Astrocyte (in vitro differentiated cells and primary cell): ENCODE measurements at places on chromosomes 7 and 10. TPM values are rescaled to one million over a fixed set of nuclear protein-coding genes. Genes with fewer than 3 reads are reported as not detected.

DNA sequence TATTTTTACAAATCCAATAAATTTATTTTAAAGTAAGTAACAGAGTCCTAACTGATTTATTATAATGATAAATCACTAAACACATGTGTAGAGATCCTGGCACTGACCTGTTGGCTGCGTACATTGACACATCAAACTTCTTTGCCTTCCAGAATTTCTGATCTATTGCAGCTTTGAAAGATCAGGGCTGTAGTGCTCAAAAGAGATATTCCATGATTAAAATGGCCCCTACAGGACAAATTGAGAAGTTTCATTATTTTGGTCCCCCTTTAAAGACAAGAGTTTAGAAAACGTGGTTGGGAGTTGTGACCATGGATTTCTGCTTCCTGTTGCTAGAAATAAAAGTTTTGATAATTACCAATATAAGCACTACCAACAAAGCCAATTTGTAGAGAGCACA is 87.7 kb upstream of the PDK4 start:
- H3K36me3 ChIP-seq: no peaks in the 10 kb centered on the region
- H3K27me3 ChIP-seq: no peaks in the 10 kb centered on the region
- no peak overlapping the region for H3K27ac ChIP-seq

Gene CPA4
- 98.6 and 111 TPM in 2 replicates for total RNA-seq

Gene NKX2-3
- total RNA-seq: not detected in 2 replicates

Gene SEMA3C
- total RNA-seq: 148 and 193 TPM in 2 replicates

DNA sequence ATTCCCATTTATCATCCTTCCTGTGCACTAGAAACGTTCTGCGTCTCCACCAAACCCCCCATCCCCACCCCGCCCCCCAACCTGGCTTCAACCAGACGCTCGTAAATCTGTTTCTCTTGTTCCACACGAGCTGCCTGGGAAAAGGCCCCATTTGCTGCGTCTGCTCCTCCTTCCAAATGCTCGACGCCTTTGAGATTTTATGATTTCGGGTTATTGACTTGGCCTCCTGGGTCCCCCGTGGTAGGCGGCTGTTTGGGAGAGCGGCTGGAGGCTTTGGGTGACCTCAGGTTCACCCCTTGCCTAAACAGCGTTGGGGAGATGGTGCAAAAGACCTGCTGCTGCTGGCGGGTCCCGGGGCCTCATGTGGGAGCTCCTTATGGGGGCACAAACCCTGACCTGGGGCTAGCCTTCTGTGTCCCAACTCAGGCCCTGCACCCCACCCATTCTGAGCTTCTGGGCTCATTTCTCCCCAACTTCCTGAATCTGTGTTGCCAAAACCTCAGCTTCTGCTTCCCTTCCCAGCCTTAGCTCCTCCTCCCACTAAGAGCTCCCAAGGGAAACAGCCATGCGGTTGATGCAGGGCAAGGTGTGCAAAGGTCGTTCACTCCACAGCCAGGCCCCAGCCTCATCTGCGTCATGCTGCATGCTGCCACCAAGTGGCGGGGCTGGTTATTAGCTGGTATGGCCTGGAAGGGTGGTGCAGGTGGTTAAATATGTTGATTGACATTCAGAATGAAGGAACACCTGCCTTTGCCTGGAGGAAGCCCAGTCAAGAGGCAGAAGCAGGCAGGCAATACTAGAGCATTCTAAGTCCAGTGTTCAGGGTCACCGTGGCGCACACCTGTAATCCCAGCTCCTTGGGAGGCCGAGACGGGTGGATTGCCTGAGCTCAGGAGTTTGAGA is 49.1 kb upstream of the ELN start:
- no peak overlapping the region for H3K27ac ChIP-seq
- H3K4me3 ChIP-seq: no peak overlapping the region
- H3K36me3 ChIP-seq: no peaks in the 10 kb centered on the region
- DNase-seq: no peak
- peaks cover 2% of the 10 kb centered on the region for H3K27me3 ChIP-seq
- no peaks in the 10 kb centered on the region for H3K4me1 ChIP-seq

DNA sequence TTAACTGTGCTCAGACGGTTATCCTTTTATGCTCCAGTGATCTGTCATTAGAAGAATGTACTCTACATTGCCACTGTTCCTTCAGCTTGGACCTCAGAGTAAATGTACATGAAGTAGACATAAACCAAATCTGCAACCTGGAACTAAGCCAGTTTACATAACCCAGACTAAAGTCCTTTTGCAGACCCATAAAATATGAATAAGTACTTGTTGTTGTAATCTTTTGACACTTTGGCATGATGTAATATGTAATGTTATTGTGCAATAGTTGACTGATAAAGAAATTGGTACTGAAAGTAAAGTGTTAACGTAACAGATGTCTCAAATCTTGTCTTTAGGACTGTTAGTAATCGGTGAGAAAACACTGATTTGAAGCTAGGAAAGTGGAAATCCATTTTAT is 115.8 kb upstream of the SORCS1 start:
- H3K4me3 ChIP-seq: no peak overlapping the region
- no peak for DNase-seq
- no peak overlapping the region for H3K27ac ChIP-seq
- no peaks in the 10 kb centered on the region for H3K36me3 ChIP-seq
- no peaks in the 10 kb centered on the region for H3K27me3 ChIP-seq

- H3K4me3 ChIP-seq: no peak overlapping the region
- peak; percentile 90 for DNase-seq
- H3K36me3 ChIP-seq: peaks cover 17% of the 10 kb centered on the region
- peak overlapping the region; percentile 88 for H3K27ac ChIP-seq
- peaks cover 42% of the 10 kb centered on the region for H3K4me1 ChIP-seq
- no peaks in the 10 kb centered on the region for H3K27me3 ChIP-seq
Measured at GRCh38 chr10:126092366-126093215, 196.2 kb downstream of the FANK1 start.

- H3K36me3 ChIP-seq: no peaks in the 10 kb centered on the region
- H3K4me1 ChIP-seq: no peaks in the 10 kb centered on the region
- no peak overlapping the region for H3K27ac ChIP-seq
- DNase-seq: no peak
- no peak overlapping the region for H3K4me3 ChIP-seq
Measured at GRCh38 chr10:61732629-61733278, 70.0 kb downstream of the CABCOCO1 start.

Gene ARHGEF5
- 9.3 and 10.5 TPM in 2 replicates for total RNA-seq

GRCh38 chr10:27695706-27696105 is 49.9 kb downstream of the MKX start:
- DNase-seq: no peak
- no peak overlapping the region for H3K4me3 ChIP-seq
- no peaks in the 10 kb centered on the region for H3K4me1 ChIP-seq
- no peaks in the 10 kb centered on the region for H3K27me3 ChIP-seq

DNA sequence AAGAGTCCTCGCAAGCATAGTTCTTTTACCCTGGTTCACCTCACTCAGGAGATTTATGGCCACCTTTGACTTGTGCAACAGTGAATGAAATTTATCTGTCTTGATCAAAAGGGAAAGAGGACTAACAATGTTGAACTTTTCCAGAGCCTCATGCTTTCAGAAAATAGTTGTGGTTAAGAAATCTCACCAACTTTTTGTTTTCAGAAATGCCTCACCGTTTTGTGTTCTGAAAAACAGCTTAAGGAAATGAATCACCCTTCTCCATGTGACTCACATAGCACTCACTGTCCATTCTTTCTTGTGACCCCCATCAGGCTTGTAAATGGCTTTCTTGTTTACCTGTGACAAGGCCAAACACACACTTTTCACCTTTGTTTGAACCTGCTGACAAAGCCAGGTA is 148.6 kb upstream of the FAM3C start:
- H3K36me3 ChIP-seq: no peaks in the 10 kb centered on the region
- H3K4me3 ChIP-seq: peak overlapping the region; percentile 27
- no peaks in the 10 kb centered on the region for H3K27me3 ChIP-seq
- H3K27ac ChIP-seq: peak overlapping the region; percentile 62
- peaks cover 10% of the 10 kb centered on the region for H3K4me1 ChIP-seq

DNA sequence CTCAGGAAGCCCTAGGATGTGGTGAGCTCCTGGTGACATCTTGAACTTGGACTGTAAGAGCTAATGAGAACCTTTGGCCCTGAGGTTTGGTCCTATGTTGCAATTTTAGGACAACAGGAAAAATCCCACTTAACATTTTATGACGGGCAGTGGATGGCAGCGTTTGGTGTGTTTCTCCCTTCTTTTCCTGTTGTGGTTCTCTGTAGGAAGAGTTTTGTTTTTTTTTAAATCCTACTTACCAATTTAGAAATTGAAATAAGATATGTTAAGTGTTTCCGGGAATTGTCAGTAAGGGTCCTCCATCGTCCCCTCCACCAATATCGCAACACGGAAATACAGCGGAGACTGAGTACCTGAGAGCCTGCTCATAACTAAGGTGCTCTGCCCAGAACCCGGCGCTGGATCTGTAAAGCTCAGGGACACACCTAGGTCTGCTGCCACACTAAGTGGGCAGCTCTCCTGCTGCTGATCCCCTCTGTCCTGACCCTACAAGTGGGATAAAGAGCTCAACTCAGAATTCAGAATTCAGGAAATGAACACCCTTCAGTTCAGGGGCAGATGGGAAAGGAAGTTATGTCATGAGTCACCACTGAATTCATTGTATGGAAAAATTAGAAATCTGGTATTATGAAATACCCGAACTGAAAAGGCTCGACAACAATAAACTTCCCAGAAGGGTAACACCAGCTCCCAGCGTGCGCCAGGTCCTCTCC is 9.1 kb upstream of the PROSER2 start:
- H3K36me3 ChIP-seq: no peaks in the 10 kb centered on the region
- peaks cover 7% of the 10 kb centered on the region for H3K4me1 ChIP-seq
- H3K4me3 ChIP-seq: no peak overlapping the region
- no peak overlapping the region for H3K27ac ChIP-seq
- H3K27me3 ChIP-seq: no peaks in the 10 kb centered on the region

DNA sequence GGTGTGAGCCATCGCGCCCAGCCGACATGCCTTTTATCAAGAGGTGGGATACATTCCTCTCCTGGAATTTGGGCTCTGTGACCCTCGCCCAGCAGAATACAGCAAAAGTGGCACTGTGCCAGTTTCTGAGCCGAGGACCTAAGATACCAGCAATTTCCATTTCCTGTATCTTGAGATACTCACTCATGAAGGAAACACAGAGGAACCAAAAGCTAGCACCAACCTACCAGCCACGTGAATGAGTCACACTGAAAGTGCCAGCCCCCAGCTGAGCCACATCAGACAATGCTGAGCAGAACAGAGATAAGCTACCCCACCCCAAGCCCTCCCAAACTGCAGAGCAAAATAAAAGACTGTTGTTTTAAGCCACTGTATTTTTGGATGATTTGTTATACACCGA is 56.3 kb downstream of the CACUL1 start:
- no peak overlapping the region for H3K4me3 ChIP-seq
- DNase-seq: peak; percentile 78
- no peak overlapping the region for H3K27ac ChIP-seq
- H3K27me3 ChIP-seq: no peaks in the 10 kb centered on the region
- peaks cover 3% of the 10 kb centered on the region for H3K36me3 ChIP-seq

DNA sequence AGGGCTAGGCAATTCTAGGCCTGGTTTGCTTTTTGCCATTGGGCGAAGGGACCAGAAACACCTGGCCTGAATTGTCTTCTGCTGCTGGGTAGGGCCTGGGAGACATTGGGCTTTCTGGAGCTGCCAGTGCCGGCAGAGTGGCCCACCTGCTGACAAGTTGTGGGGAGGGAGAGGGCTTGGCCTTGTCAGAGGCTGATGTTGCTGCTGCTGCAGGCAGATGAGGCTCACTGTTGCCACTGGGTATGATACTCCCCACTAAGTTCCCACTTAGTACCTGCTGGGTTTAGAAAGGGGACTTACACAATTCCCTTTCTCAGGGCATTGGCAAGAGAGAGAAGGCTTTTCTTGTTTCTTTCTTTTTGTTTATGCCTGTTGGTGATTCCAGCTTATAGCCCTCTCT is 289.6 kb upstream of the NPVF start:
- H3K27ac ChIP-seq: no peak overlapping the region
- no peaks in the 10 kb centered on the region for H3K27me3 ChIP-seq
- no peaks in the 10 kb centered on the region for H3K36me3 ChIP-seq
- no peak for DNase-seq
- H3K4me3 ChIP-seq: no peak overlapping the region

DNA sequence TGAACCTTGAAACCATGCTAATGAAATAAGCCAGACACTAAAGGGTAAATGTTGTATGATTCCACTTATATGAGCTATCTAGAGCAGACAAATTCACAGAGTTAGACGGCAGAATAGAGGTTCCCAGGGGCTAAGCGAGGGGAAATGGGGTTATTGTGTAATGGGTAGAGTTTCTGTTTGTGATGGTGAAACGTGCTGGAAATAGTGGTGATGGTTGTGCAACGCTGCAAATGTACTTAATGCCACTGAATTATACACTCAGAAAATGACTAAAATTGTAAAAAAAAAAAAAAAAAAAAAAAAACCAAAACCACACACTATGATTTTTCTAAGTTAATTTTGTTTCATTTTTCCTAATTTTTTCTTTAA is 30.0 kb downstream of the SFXN4 start:
- H3K36me3 ChIP-seq: peaks cover 3% of the 10 kb centered on the region
- H3K4me1 ChIP-seq: no peaks in the 10 kb centered on the region
- H3K27me3 ChIP-seq: no peaks in the 10 kb centered on the region
- H3K27ac ChIP-seq: no peak overlapping the region

DNA sequence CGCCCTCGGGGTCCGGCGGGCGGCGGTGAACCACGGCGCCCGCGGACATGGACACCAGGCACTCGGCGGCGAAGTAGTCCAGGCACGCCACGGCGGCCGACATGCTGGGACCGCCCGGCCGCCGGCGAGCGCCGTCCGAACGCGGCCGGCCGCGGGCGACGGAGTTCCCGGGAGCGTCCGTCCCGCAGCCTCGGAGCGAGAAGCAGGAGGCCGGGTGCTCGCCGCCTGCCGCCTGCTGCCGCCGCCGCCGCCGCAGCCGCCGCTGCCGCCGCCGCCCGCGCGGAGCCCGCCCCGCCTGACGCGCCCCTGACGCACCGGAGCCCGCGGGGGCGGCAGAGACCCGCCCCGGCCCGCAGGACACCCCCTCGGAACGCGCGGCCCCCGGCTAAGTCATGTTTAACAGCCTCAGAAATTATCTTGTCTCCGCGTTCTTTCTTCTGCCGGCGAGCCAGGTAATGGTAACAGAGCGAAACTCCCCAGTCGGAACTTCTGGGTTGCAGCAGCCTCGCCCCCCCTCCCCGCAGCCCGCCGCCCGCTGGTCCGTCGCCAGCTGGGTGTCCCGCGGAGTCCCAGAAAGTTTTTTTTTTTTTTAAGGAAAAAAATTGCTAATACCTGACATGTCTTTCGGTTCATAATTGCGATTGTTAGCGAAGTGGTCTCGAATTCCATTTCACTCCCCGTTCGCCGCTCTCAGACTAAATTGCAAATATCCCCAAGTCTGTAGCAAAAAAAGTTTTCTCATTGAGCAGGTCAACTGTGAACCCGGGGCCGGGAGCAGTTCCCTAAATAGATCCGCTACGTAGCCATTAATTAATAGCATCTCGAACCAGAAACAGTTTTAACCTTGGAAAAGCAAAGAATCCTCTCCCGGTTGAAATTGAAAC is at the start of gene KLF14:
Gene KLF14 (minus strand): TSS at position 277 of the 884 bp plus-strand sequence. CDS start 174 bp downstream, at position 103.
- no peak for DNase-seq
- no peak within 1 kb of the TSS for H3K27ac ChIP-seq
- peaks cover 43% of the 10 kb centered on the region for H3K27me3 ChIP-seq
- H3K36me3 ChIP-seq: no peaks in the 10 kb centered on the region

GRCh38 chr10:98141484-98142073 is 7.1 kb downstream of the R3HCC1L start:
- H3K4me1 ChIP-seq: no peaks in the 10 kb centered on the region
- H3K36me3 ChIP-seq: no peaks in the 10 kb centered on the region
- no peak for DNase-seq
- H3K27ac ChIP-seq: no peak overlapping the region
- H3K4me3 ChIP-seq: no peak overlapping the region

GRCh38 chr10:126163506-126163905 is 224.8 kb downstream of the ADAM12 start:
- H3K27me3 ChIP-seq: no peaks in the 10 kb centered on the region
- H3K27ac ChIP-seq: no peak overlapping the region
- H3K36me3 ChIP-seq: no peaks in the 10 kb centered on the region
- no peaks in the 10 kb centered on the region for H3K4me1 ChIP-seq
- no peak overlapping the region for H3K4me3 ChIP-seq
